Neural crest cell (in vitro differentiated cells): ENCODE measurements at places on chromosomes 1 and 21. TPM values are rescaled to one million over a fixed set of nuclear protein-coding genes. Genes with fewer than 3 reads are reported as not detected.

DNA sequence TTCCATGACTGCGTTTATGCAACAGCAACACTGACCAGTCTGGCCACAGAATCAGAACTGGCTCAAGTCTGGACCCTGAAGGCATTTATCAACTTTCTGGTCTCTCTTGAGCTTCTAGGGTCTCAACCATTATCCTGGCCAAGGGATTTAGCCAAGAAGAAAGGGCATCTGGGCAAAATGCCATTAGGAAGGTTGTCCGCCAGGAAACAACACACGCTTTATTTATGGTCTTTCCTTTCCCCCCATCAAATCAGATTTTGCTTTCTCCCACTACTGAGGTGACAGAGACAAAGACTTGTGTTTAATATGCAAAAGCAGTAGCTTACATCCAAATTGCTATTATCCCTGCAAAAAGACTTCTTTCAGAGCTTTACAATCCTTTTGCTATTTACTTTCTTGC, 81.6 kb upstream of the PPP2R5A start:
- no peak for DNase-seq

SYNC gene
- 0.12 TPM in 1 of 2 replicates, not detected in the other for total RNA-seq

GRCh38 chr1:204207136-204207616, 6.6 kb downstream of the GOLT1A start:
- DNase-seq: peak; percentile 79

VWA1 gene
- 8.9 and 9.6 TPM in 2 replicates for total RNA-seq

DNA sequence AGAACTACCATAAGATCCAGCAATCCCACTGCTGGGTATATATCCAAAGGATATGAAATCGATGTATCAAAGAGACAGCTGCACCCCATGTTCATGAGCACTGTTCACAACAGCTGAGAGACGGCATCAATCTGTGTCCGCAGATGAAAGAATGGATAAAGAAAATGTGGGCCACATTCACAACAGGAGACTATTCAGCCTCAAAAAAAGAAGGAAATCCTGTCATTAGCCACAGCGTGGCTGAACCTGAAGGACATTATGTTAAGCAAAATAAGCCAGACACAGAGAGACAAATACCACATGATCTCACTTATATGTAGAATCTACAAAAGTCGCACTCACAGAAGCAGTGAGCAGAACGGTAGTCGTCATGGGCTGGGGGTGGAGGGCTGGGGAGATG, 99.2 kb upstream of the IFFO2 start:
- DNase-seq: no peak

DNA sequence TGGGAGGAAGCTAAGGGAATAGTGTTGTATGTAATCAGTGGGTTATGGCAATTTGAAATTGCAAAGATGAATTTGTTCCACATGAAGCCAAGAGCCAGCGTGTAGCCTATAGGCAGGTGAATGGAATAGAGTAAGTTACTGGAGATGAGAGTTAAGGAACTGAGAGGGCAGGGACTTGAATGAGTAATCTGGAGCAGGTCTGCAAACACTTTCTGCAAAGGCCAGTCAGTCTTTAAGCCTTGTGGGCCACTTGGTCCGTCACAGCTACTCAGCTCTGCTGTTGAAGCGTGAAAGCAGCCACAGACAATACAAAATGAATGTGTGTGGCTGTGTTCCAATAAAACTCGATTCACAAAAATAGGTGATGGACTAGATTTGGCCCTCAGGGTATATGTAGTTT, 29.2 kb downstream of the SZT2 start:
- no peak for DNase-seq

OR2M5 gene
- not detected in 2 replicates for total RNA-seq

- DNase-seq: no peak
Observed at GRCh38 chr1:19504796-19505692, 19.7 kb upstream of the CAPZB start.

DNA sequence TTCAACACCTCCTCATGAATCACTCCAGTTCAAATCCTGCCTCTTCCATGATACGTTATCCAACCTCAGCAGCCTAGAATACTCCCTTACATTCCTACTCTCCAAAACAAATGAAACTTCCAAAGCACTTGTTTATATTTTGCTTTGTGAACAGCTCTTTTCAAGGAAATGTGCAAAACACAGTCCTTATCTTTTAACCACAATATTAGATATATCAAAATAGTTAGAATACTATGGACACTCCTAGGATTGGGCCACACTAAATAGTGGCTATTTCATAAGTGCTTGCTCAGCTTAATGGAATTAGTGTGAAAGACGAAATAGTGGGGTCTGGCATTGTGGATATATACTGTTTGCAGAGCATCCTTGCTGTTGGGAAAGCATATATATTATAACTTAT, 173.5 kb downstream of the ZC3H11B start:
- no peak for DNase-seq

DNA sequence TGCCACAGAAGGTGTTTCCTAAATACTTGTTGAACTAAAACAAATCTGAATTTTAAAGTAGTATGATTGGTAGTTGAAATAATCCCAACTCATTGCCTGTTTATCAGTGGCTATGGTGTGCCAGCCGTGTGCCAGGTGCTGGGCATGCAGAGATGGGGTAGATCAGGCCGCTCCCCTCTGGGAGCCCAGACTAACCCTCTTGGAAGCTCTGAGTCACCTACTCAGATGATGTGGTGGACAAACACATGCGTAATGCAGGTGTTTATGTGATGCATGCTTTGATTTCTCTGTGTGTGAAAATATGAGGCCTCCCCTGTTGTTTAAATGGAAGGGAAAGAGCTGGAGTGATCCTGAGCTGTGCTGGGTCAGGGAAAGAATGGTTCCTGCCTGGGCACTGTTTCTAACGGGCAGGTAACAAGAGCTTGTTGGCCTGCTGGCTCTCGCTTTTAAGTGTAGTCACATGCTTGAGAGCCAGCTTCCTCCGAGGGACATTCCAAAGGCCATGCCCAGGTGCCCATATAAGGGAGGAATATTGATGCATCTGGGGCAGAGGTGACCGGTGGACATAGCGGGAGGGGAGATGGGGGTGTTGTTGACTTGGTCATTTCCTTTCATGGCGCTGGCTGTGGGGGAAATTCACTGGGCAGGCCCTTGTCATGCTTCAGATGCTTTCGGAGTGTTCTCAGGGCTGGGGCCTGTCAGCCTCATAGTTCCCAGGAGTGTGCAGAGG, 10.2 kb downstream of the MFN2 start:
- DNase-seq: no peak

OLFML2B gene
- 5.8 and 7.3 TPM in 2 replicates for total RNA-seq

PKP1 gene
- not detected in 2 replicates for total RNA-seq

GRCh38 chr1:94345148-94345721, 73.0 kb upstream of the ABCD3 start:
- DNase-seq: no peak

SLC19A1 gene
- 31.6 and 35.1 TPM in 2 replicates for total RNA-seq

DNA sequence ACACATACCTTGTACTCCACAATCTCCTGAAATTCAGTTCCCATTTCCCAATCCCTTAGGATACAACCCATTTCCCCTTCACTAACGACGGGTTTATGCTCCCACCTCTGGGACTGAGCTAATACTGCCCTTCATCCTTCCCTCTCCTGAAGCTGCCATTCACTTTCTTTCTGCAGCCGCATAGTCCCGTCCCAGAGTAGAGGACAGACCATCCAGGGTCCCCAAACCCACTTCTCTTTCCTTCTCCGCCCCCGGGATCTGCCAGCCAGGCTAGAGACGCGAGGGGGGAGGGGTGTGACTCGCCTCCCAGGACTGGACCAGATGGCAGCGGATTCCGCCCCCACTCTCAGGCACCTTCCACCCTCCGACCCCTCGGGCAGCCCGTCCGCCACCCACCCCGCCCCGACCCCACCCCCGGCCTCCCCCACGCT, 679 bp downstream of the ABL2 start:
- DNase-seq: peak; percentile 31

DNA sequence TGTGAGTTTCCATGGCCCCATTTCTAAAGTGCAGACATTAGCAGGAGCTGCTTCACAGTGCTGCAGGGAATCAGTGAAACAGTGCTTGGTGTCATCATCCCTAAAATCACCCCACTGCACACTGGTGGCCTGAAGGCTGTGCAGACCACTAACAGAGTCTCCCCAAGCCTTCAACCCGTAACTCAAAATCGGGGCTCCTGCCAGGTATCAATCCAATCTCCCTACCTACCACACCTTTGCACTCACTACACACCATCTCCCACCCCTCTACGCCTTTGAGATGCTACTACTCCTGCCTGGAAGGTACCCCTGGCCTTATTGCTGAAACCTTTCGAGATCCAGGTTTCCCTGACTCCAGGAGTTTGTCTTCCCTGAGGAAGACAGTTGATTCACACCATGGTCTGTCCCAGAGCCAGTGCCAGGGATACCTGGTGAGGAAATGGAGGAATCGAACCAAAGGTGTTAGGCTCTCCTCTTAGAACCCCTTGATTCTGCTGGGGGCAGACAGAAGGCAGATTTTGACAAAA, 25.5 kb downstream of the SLC2A1 start:
- no peak for DNase-seq

CYP2J2 gene
- 1.3 and 1.6 TPM in 2 replicates for total RNA-seq

HAO2 gene
- total RNA-seq: not detected in 2 replicates

DNA sequence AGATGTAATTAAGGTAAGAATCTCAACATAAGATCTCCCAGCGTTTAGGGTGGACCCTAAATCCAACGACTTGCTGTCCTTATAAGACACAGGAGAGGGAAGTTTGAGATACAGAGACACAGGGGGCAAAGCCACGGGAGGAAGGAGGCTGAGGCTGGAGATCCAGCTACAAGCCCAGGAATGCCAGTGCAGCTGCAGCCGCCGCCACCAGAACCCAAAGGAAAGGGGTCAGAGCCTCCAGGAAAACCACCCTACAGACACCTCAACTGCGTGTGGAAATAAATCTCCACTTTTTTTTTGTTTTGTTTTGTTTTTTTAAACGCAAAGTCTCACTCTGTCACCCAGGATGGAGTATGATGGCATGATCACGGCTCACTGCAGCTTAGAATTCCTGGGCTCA, 12.1 kb upstream of the TFF1 start:
- no peak for DNase-seq

GRCh38 chr1:114833421-114833820, 21.2 kb upstream of the SYCP1 start:
- no peak for DNase-seq

GRCh38 chr1:199057322-199057721, 418.5 kb downstream of the PTPRC start:
- DNase-seq: no peak

DNA sequence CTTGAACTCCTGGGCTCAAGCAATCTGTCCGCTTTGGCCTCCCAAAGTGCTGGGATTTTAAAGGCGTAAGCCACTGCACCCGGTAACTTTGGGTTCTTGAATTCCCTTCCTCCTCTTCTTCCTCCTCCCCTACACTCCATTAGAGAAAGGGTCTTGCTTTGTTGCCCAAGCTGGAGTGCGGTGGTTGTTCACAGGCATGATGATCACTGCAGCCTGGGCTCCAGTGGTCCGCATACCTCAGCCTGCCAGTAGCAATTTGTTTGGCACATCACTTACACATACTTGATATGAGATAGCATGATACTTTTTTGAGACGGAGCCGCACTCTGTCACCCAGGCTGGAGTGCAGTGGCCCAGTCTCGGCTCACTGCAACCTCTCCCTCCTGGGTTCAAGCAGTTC, 2.2 kb downstream of the DEGS1 start:
- DNase-seq: no peak

- no peak for DNase-seq
Observed at GRCh38 chr1:182601913-182602312, 2.3 kb downstream of the RGS16 start.

RABIF gene
- 13.5 and 14.1 TPM in 2 replicates for total RNA-seq

GRCh38 chr1:230864441-230864840, 3.9 kb downstream of the C1orf198 start:
- DNase-seq: no peak

GRCh38 chr1:170273291-170274130, 127.8 kb downstream of the NTMT2 start:
- DNase-seq: no peak

DNA sequence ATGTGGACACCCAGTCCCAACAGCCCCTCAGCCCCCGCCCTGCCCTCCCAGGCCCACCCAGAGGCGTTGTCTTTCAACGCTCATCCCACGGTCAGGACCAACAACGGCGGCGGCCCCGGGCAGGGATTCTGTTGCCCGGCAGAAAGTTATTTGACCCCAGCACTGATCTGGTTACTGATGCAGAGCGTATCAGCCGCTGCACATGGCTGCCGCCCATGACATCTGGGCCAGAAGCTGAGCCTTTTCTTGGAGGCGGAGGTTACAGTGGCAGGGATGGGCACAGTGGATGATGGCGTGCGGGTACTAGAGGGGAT, 127.1 kb upstream of the ARHGEF16 start:
- no peak for DNase-seq

GRCh38 chr1:162680419-162681121, 48.3 kb downstream of the DDR2 start:
- no peak for DNase-seq

WARS2 gene
- total RNA-seq: 12.3 and 13.6 TPM in 2 replicates
